ENCODE measurements at places on chromosomes 5 and 9. TPM values are rescaled to one million over a fixed set of nuclear protein-coding genes. Genes with fewer than 3 reads are reported as not detected.

The CDKN2B gene
- 1.7 TPM for total RNA-seq

The IRX2 gene
- not detected for total RNA-seq

The SLC23A1 gene
- not detected for total RNA-seq

The ARL14EPL gene
- total RNA-seq: not detected

The SPATA9 gene
- total RNA-seq: not detected

The GRM6 gene
- total RNA-seq: not detected

The PCDHGB4 gene
- 0.10 TPM for total RNA-seq

The RICTOR gene
- 88.8 TPM for total RNA-seq

The NXNL2 gene
- total RNA-seq: not detected

The LHX6 gene
- total RNA-seq: not detected

The CD14 gene
- 9.2 TPM for total RNA-seq

The NIPAL4 gene
- 2.3 TPM for total RNA-seq

The CAMLG gene
- total RNA-seq: 31.0 TPM
